Muscle of arm (tissue), 14 donors: ENCODE measurements at places on chromosomes 3 and 15.

GRCh38 chr3:141051443-141052200 is 475 bp downstream of the SPSB4 start:
- DNase-seq = peak; percentile 61

DNA sequence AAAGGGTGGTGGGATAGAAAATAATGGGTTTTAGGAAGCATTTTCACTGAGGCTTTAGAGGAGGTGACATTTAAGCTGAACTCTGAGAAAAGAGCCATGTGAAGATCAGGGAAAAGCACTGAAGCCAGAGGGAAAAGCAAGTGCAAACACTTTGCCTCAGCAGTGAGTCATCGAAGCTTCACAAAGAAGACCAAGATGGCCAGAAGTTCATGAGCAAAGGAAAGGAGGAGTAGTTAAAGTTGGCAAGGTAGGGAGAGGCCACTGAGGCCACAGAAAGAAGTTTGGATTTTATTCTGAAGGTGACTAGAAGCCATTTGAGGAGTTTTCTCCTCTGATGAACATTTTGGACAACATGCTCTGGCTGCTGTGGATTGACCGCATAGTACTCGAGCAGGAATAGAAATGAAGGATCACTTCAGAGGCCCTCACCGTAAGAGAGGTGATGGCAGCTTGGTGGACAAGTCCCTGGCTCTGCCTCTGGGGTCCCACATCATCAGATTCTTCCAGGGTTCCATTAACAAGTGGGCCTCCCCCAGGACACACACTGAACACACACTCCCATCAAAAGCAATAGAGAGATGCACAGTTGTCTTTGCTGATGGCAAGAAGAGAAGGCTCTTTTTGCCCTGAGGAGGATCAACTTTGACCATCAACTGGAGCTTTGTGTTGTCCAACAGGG is 75.5 kb downstream of the TOP2B start:
- no peak for DNase-seq

- DNase-seq = no peak
Measured at GRCh38 chr3:112074616-112075497, 11.3 kb upstream of the C3orf52 start.

GRCh38 chr3:126530171-126531050 is 6.5 kb downstream of the CHST13 start:
- DNase-seq = no peak

DNA sequence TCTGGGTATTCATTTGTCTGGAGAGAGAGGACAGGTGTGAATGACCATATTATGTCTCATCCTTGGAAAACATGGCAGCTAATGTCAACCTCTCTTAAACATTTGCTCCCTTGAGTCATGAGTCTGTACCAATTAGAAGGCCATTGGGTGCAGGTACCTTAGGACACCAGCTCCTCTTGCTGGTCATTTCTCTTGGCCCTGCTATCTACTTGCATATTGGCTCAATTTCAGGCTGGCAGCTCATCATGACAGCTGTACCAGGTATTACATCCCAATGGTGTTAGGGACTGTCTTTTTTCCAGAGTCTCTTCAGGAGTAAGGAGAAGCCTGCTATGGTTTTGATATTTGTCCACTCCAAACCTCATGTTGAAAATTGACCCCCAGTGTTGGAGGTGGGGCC is 92.2 kb upstream of the ANKRD28 start:
- DNase-seq = no peak
